Ammon's horn (tissue), 1 donor: ENCODE measurements at places on chromosomes 16 and 17.

DNA sequence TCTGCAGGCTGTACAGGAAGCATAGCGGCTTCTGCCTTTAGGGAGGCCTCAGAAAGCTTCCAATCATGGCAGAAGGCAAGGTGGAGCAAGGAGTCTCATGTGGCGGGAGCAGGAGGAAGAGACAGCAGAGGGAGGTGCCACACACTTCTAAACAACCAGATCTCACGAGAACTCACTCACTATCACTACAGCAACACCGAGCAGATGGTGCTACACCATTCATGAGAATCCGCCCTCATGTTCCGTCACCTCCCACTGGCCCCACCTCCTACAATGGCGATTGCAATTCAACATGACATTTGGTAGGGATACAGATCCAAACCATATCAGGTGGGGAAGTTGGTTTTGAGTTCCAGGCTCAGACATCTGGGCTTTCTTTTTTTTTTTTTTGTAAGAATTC, 31.9 kb upstream of the NUDT7 start:
- peak; percentile 71 for DNase-seq

DNA sequence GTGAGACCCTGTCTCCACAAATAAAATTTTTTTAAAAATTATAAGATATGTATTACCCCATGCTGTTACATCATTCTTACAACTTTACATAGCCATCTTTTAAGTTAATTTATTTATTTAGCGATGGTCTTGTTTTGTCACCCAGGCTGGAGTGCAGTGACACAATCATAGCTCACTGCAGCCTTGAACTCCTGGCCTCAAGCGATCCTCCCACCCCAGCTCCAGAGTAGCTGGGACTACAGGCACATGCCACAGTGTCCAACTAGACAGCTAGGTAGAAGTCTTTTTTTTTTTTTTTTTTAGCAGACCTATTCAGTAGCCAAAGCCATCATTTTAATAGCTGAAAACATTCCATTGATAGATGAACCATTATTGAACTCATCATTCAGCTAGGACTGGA, 92.7 kb downstream of the NDE1 start:
- no peak for DNase-seq

GRCh38 chr16:17252064-17252463, 218.7 kb downstream of the XYLT1 start:
- no peak for DNase-seq

- no peak for DNase-seq
Observed at GRCh38 chr16:27241658-27242057, 26.9 kb downstream of the NSMCE1 start.

DNA sequence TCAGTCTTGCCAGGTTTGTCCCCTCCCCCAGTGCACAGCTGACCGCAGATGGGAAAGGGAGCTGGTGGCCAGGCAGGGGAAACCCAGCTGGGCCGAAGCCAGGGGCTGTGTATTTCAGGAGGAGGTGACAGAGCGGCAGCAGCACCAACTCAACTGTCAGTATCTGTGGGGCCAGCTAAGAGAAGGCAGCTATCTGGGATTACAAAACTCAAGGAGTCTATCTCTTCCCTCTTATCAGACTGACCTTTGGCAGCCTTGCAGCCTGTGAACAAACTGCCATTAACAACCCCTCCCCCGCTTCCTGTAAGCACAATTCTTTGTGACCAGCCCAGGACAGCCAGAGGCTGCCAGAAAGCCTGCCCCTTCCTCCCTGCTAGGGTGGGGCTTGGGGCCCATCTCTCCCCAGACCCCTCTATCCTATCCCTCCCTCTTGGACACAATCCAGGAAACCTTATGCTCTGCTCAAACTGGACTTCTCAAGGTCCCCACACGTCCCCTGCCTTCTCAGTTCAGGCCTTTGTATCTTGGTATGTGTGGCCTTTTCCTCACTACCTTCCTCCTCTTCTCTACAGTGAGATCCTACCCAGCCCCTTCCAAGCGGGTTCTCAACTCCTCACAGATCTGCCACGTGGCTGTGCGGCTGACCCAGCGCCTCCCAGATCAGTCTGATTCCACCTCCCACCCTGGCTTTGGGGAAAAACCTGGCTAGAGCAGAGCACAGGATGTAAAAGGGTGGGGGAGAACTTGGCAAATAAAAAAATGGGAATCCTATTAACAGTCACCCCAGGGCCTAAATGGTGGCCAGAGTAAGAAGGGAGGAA, 10.5 kb downstream of the ST3GAL2 start:
- DNase-seq, result peak; percentile 80

GRCh38 chr17:56465886-56466285, 127.6 kb upstream of the NOG start:
- no peak for DNase-seq

- no peak for DNase-seq
Observed at GRCh38 chr17:48500435-48501426, 30.1 kb downstream of the HOXB1 start.

- DNase-seq, result no peak
Observed at GRCh38 chr17:68511254-68511670, 968 bp upstream of the PRKAR1A start.

DNA sequence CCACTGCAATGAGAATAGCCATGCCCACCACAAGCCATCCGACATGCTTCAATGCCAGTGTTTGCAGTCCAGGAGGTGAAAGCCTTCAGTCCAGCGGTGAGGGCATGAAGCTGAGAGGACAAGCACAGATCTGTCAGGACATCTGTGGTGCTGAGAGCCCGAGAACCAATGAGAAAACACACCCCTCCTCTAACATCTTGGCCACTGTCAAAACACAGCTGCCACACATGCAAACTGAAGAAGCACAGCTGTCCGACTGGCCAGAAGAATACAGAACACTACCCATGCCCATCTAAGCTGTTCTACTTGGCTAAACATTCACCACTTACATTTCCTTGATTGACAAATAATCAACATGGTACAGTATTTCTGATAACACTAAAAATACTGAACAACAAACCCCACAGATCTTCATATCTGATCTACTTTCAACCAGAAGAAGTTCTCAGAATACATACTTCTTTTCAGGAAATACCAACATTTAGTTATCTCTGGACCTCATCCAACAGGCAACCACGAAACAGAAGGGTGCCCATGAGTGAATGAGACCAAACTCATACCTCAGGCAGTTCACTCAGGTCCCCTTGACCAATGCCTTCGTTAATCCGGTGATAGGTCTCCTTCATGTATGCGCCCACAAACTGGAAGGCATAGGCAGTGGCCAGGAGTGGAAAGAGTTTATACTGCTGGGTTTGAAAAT, 10.2 kb upstream of the FBF1 start:
- peak; percentile 36 for DNase-seq

DNA sequence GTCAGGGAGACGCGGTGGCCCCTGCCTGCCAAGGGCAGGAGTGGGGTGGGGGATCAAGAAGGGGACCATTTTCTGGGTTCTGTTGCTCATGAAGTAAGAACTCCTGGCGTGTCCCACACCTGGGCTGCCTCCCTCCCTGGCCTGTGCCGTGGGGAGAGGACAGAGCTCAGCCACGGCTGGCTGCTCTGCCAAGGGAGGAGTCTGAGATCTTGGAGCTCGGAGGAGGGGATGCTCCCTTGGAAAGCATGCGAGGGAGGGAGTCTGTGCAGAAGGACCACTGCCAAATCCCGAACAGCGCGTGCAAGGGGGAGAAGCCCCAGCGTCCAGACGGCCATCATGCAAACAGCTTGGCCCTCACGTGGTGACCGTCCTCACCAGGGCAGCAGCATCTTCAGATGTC, 64.2 kb upstream of the ZNF469 start:
- DNase-seq, result no peak

- DNase-seq, result no peak
Observed at GRCh38 chr16:58499092-58499511, 841 bp upstream of the NDRG4 start.

DNA sequence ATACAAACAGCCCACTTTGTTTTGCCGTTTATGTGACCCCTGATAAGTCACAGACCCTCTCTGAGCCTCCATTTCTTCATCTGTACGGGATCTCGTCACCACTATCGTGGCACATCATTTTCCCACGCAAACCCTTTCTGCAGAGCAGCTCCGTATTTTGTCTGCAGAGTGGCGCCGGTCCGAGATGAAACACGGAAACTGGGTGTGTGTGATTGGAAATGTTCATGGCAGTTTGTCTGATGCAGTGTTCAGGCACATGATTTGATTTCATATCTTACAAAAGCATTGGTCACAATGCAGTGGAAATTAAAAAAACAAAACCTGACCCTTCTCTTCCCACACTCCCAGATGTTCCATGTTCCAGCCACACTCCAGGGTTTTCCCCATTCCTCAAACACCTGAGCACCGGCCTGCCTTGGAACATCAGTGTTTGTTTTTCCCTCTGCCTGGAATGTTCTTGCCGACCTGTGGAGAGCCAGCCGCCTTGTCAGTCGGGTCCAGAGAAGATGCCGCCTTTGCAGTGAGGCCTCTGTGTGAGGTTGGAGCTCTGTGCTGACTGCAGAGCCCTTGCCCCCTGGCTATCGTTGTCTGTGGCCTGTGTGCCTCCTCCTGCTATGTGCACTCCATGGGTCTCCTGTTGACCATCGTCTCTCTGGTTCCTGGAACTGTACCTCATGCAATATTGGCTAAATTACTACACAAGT, 39.2 kb downstream of the NT5M start:
- no peak for DNase-seq

DNA sequence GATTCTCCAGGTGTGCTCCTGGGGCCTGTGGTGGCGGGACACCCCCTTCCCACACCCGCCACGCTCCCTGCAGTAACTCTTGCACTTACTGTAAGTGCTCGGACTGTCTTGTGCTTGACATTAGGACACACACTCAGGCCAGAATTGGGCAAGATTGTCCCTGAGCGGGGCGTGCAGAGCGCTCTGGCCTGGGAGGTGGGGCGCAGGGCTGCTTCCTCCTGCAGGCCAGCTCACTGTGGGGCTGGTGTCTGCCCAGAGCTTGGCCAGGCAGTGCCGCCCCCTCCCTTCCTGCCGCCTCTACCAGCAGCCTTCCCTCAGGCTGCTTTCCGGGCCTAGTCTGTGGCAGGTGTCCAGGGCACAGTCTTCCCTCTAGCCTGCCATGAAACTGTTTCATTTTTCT, 6.1 kb upstream of the ATP6V0C start:
- DNase-seq, result no peak

DNA sequence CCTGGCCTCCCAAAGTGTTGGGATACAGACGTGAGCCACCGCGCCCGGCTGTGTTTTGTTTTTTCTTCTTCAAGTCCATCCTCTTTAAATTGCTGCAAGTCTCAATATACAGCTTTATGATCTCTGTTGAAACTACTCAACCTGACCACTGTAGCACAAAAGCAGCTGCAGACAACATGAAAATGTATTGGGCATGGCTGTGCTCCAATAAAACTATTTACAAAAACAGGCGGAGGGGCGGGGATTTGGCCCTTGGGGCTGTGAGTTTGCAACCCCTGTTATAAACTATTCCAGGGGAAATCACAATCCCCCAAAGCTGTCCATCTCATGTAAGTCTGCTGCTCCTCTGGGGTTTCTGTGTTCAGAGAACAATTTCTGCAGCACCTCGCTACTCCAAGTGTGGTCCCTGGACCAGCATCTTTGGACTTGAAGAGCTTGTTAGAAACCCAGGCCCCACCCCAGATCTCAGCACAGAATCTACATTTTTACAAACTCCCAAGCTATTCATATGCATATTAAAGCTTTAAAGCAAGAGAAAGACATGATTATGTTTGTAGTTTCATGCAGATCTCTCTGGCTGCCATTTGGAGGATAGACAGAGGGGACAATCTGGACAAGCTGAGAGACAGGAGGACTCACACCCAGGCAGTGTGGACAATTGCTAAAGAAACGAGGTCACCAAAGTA, 33.6 kb downstream of the TEKT5 start:
- no peak for DNase-seq

GRCh38 chr17:73506470-73507435, 137.5 kb downstream of the SDK2 start:
- no peak for DNase-seq

GRCh38 chr16:31200821-31201568, 1.6 kb downstream of the PYCARD start:
- no peak for DNase-seq

GRCh38 chr16:704552-705380, 835 bp downstream of the FBXL16 start:
- DNase-seq, result no peak

GRCh38 chr16:28309811-28310311, 17.5 kb downstream of the SBK1 start:
- DNase-seq, result no peak

DNA sequence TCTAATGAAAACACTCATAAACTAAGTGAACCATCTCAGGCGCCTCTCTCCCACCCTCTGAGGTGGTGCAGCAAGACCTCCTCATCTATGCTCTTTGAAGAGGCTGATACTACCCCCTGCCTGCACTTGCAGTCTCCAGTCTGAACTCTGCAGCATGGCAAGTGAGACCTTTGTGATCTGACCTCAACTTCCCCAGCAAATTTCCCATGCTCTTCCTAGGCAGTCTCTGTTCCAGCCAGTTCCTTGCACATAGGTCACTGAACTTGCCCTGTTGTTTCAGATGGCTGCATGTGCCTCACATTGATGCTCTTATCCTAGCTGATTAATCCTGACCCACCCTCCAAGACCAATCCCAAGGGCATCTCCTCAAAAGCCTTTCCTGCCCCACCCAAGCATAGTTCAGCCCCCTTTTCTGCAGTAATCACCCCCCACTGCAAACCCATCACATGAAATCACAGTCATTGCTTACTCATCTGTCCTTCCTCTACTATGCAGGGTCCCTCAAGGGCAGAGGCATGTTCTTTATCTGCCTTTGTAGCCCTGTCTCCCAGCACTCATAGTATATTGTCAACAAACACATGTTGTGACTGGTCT, 42.0 kb downstream of the TBX21 start:
- DNase-seq, result no peak

- no peak for DNase-seq
Observed at GRCh38 chr17:47806026-47806912, 15.3 kb downstream of the OSBPL7 start.

GRCh38 chr16:77002644-77003043, 188.3 kb upstream of the MON1B start:
- DNase-seq, result no peak
